ENCODE measurements at places on chromosomes 12 and 14.

- peak; percentile 40 for DNase-seq
Observed at GRCh38 chr12:53938326-53939140, at the start of gene HOXC13. TSS of gene HOXC13 (plus strand) at chr12:53938831. CDS start at chr12:53938907, 76 bp downstream.

GRCh38 chr14:53814392-53814791, 142.2 kb downstream of the BMP4 start:
- DNase-seq = no peak

DNA sequence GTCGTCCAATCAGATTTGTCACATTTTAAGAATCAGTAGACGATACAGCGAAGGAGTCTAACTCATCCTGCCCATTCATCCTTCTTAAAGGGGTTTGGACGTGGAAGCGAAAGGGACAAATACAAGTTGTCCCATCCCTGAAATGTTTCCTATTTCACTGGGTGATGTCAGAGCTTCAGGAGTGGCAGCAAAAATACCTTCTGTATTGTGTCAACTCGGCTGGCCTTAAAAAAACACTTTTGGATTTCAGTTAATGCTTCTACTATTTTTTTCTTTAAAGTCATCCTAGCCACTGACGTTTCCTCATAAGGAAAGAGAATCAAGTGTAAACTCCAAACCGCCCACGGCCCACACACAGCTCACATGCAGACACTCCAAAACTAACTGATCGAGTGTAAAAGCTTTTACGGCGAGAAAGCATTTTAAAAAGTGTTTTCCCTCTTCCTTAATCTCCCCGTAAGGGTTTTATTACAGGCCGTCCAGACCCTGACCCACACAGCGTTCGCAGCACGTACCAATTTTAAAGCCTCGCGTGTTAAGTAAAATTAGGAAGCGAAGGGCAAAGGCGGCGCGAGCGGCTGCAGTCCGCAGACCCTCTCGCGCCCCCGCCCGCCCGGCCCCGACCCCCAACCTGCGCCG, 593 bp downstream of the CFL2 start:
- DNase-seq = peak; percentile 31

DNA sequence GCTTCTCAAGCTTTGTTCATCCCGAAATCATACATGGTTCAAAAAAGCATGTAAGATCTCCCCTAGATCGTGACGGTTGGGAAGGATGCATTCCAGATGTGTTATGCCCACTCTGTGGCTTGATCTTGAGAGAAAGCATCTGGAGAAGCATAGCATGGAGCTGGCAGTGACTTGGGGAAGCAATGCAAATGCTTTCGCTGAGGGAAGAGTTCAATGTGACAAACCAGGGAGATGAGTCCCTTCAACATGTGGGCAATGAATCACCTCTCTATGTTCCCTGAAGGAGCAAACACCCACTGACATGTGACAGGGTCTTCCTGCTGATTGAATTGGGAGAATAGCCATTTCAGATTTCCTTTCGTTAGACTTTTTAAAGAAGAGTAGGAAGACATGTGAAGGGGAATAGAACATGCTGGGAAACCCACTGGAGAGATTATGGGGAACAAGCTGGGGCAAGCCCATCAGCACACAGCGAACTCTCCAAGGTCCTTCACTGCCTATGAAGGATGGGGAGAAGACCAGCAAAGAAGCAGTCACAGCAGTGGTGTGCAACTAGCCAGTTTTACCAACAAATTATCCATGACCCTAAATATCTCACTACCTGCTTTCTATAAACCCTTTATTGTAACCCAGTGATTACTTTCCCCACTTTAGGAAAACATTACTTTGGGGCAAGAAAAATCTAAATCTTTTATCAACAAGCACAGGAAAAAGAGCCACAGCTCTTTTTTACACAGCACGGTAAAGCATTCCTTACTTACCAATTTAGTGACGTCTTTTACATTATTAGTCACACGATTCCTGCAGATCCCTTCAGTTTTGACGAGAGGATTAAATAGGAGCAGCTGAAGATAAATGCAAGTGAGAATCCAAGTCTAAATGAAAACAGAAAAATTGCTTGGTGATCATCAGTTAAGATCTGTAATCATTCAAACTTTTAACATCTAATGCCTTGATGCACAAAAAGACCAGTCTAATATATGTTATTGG, 35.0 kb downstream of the KITLG start:
- DNase-seq = no peak

DNA sequence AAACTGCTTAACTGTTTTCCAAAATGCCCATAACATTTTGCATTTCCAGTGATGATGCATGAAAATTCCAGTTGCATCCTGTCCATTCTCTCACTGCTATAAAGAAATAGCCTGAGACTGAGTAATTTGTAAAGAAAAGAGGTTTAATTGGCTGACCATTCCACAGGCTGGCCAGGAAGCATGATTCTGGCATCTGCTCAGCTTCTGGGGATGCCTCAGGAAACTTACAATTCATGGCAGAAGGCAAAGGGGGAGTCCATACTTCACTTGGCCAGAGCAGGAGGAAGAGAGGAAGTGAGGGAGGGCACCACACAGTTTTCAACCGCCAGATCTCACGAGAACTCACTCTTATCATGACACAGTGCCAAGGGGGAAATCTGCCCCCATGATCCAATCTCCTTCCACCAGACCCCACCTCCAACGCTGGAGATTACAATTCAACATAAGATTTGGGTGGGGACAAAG, 18.2 kb upstream of the CLEC2D start:
- no peak for DNase-seq

GRCh38 chr12:107090711-107091110, 2.6 kb downstream of the CRY1 start:
- no peak for DNase-seq

GRCh38 chr12:51389302-51389999, 1.8 kb downstream of the GALNT6 start:
- DNase-seq = no peak

DNA sequence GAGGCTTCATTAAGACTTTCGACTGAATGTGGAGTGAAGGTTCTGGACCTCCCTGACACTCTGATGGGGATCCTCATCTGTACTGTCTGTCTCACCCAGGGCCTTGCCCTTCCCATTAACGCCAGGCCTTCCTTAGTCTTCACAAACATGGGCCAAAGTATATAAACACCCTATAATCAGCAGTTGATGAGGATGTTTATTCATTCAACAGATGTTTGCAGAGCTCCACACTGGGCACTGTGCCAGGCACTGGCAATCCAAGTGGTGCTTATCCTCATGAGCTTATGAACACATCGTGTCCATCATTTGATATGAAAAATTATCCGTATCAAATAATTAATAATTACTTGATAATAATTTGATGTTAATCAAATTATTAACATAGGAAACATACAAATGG, 454.4 kb downstream of the FUT8 start:
- no peak for DNase-seq

Data from stimulated activated CD4-positive, alpha-beta T cell treated with anti-CD3 and anti-CD28 coated beads, TNF-alpha, amount 100 ng/mL, for 48 hours (primary cell).